Common myeloid progenitor, CD34-positive (primary cell): ENCODE measurements at places on chromosomes 3 and 15.
A peak's percentile ranks its signal among the peaks of the same experiment; 100 is the strongest.

GRCh38 chr3:99863588-99863987, 45.9 kb downstream of the CMSS1 start:
- DNase-seq = no peak

DNA sequence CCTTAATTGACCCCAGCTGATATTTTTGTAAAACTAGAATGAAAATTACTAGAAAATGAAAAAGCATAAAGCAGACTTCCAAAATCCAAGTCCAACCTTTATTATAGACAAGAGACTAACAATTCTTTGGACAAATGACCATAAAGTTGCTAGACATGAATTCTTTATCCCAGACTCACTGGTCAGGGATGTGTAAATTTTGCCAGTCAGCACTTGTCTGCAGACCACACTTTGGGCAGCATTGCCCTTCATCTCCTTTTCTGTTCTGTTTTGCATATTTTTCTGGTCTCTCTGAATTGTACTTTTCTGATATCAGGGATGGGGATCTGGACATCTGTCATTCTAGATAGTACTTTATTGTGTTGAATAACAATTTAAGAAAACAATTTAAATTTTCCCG, 10.1 kb upstream of the RBMS3 start:
- no peak for DNase-seq

GRCh38 chr3:29240248-29240647, 40.6 kb upstream of the RBMS3 start:
- peak; percentile 5 for DNase-seq

GRCh38 chr15:65413760-65414144, 9.0 kb downstream of the IGDCC4 start:
- DNase-seq = no peak

- no peak for DNase-seq
Observed at GRCh38 chr15:100020189-100020588, 287.0 kb upstream of the LYSMD4 start.

DNA sequence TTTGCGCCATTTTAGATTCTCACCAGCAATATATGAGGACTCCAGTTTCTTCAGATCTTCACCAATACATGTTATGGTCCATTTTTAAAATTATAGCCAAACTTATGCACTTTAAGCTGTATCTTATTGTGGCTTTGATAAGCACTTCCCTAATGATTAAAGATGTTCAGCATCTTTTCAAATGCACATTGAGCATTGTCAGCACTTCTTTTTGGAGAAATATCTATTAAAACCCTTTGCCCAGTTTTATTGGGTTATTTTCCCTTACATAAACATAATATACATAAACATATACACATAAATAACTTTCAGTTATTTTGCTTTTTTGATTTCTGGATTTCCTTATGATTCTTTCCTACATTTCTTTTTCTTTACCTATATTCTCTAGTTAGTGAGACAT, 83.8 kb downstream of the ROBO1 start:
- no peak for DNase-seq

- DNase-seq = peak; percentile 76
Observed at GRCh38 chr3:42190701-42191442, 75.1 kb downstream of the CCK start.

DNA sequence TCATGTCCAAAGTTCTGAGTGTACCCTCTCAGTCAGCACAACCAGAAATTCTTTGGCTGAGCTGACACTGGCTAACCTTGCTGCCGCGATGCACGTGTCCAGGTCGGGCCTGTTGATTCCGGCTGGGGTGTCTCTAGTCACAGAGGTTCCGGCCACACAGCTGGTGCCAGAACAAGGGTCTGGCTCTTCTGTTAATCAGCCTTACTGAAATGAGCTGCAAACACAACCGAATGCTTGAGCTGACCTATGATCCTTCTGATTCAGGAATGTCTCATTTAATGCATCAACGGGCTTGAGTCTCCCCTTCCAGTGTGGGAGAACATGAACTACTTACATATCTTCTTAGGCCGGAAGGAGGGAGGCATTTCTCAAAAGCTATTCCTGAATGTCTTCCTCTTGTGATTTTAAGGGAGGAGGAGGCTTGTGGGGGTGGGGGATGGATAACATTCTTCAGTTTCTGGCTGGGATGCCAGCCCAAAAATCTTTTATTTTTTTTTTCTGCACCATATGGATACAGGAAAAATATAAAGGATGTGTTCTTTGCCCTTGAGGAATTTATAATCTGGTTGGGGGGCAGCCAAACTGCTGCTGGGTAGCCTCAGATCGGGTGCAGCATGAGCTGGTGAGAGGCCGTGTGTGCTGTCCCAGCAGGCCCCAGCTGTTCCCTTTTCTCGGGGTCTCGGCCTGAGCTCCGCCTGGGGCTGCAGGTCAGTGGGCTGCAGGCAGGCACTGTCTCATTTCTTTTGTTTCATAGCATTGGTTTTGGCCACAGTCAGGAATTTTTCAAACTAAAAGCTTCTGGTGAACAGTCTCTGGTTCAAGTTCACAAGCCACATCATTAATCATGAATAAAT, 319.1 kb upstream of the TBL1XR1 start:
- DNase-seq = no peak

GRCh38 chr15:54594115-54594514, 602.6 kb downstream of the RSL24D1 start:
- no peak for DNase-seq

GRCh38 chr3:23987356-23987755, 42.3 kb downstream of the NR1D2 start:
- DNase-seq = peak; percentile 67

DNA sequence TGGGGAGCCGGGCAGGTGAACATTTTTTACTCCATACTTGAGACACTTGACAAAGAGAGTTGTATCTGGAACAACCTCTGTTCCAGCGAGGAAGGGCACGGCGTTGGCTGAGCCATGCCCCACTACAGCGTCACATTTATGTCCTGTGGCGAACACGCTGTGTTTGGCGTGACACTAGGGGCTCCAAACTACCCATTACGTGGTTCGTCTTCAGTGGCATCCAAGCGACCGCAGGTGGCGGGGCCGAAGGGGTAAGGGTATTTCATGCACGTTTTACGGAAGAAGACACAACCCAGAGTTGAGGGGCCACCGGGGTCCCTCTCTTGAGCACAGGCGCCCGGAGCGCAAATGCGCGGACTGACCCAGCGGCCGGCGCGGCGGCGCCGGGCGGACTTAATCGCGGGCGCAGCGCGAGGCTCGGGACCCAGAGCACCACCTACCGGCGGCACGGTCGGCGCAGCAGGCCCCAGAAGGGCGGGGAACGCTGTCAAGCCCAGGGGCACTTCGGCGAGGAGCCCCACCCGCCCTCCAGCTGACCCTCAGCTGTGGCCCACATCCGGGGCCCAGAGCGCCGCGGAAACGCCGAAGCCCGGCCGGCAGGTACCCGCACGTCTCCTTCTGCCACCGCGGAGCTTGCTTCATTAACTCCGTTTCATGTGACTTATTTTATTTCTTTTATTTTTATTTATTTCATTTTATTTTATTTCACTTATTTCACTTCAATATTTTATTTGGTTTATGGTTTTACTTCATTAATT, 36.4 kb upstream of the TRIM71 start:
- DNase-seq = peak; percentile 86

GRCh38 chr15:101133751-101134261, 118.0 kb downstream of the CHSY1 start:
- no peak for DNase-seq

DNA sequence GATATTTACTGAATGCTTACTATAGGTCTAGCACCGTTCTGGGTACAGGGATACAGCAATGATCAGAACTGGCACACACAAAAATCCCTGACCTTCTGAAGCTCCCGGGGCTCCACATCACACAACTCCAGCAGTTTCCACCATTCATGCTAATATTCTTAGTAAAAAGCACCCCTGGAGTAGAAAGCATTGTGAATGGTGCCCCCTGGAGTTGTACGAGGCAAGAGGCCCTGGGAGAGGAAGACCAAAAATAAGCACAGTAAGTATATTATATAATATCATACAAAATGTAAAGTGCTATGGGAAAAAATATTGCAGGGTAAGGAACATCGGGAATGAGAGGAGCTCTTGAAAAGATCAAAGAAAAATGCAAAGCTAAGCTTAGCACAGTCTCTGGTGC, 790 bp upstream of the SRGAP3 start:
- no peak for DNase-seq

DNA sequence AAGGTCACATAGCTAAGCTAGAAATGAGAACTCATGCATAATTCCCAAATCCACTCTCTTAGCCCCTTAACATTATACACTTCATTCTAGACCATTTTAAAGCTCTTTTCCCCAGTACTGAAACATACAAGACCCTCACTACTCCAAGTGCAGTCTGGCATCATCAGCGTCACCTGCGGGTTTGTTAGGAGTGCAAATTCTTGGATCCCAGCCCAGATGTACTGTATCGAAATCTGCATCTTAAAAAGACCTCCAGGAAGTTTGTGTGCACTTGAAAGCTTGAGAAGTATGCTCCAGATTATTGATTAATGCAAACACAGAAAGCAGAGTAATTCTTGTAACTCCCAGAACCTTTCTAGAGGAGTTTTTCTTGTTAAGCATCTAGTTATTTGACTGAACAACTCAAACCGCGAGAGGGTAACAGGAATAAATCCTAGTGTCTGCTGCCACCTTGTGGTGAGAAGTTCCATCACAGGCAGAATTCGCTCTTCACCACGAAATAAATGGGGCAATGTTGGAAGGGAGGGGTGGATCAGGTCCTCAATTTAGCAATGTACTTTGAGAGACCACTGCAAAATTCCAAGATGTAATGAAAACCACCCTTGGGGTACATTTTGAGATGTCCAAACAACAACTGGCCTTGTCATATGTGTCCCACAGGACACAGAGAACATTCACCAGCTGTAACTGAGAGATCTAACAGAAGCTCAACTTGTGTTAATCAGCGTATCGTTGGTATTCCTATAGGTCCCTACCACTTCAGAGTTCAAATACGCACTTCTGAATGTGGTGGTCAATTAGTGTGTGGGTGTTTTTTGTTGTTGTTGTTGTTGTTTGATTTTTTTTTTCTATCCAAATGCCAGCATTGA, 583 bp upstream of the C3orf49 start:
- DNase-seq = peak; percentile 70

GRCh38 chr3:124916837-124917409, 17.6 kb downstream of the MUC13 start:
- DNase-seq = no peak

- DNase-seq = no peak
Observed at GRCh38 chr3:170523248-170523647, 62.6 kb downstream of the SLC7A14 start.

- no peak for DNase-seq
Observed at GRCh38 chr3:149374793-149375500, 2.5 kb downstream of the TM4SF1 start.

- no peak for DNase-seq
Observed at GRCh38 chr3:161647936-161648470, 151.4 kb downstream of the OTOL1 start.

- no peak for DNase-seq
Observed at GRCh38 chr3:108408883-108409799, 101.3 kb downstream of the MYH15 start.

DNA sequence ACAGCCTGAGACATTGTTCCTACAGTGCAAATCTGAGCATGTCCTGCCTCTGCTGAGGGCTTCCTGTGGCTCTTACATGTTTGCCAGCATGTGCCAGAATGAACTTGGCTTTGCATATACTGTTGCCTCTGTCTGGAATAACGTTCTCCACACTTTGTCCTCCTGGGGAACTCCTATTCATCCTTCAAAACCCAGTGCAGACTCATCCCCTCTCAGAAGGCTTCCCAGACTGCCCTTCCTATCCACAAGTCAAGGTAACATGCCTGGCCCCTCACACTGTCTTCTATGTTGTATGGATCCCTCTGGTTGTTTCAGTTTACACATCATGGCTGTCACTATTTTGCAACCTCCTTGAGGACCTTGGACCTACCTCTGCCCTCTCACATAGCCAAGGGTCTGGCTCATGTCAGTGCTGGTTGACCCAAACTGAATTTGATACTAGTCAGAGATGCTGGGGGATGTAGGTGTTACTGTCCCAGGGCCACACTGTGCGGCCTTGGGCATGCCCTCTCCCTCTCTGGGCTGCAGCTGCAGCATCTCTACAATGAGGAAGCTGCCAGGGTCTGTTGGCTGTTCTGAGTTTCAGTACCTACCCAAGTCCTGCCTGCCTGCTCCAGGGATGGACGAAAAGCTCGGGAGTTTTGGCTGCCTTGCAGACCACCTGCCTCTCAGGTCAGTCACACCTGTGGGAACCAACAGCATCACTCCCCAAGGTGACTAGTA, 29.0 kb upstream of the TSPAN3 start:
- DNase-seq = no peak

GRCh38 chr15:39431376-39431775, 149.5 kb upstream of the THBS1 start:
- no peak for DNase-seq

- DNase-seq = no peak
Observed at GRCh38 chr3:193774272-193774915, 181.4 kb downstream of the OPA1 start.

DNA sequence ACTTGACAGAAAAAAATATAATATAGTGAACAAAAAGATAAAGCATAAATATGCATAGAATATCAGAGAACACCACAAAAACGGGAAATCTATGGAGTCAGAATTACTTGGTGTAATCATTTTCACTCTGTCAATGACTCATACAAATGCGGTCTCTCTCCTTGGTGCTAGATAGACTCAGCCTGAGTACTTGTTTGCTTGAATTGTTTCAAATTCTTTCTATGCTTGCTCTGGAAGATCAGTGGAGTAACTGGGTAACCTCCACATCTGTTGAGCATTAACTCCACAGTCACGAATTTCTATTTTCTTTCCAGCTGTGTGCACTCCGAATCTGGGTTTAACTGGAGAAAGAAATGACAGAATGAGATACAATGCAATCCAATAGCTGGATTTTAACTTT, 760.4 kb downstream of the ZPLD1 start:
- no peak for DNase-seq

GRCh38 chr15:24633082-24633481, 42.5 kb upstream of the NPAP1 start:
- no peak for DNase-seq

GRCh38 chr15:85633859-85634258, 160.9 kb downstream of the KLHL25 start:
- DNase-seq = no peak

DNA sequence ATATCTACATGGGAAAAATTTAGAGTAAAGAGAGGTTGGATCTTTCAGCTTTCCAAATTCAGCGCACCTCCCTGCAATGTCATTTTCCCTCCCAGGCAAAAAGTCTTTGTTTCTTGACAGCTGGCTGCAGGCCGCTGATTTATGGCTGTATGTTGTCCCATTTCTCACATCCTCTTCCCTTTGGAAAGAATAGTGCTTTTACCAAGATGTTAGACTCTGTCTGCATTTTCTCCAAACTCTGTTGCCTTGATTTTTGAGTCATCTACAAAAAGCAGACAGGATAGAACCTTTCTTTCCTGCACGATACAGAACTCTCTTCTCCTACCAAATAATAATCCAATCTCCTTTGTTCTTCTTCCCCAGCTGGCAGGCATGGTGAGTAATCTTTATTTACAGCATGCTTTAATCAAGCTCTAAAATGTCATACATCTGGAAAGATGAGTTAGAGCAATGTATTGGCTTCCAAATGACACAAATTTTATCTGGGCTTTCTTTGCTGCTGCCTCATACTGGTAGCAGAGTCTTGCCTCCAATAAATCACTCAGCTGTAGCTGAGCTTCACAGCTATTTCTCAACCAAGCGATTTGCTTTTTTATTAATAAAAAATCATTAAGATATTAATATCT, 101.9 kb downstream of the PIK3R4 start:
- DNase-seq = no peak

- no peak for DNase-seq
Observed at GRCh38 chr3:46549989-46550388, 16.1 kb downstream of the LRRC2 start.

GRCh38 chr15:70059476-70060213, 38.1 kb downstream of the TLE3 start:
- DNase-seq = no peak
